NCI-H460 (cell line): ENCODE measurements at places on chromosomes 5 and 9. TPM values are rescaled to one million over a fixed set of nuclear protein-coding genes. Genes with fewer than 3 reads are reported as not detected.
A peak's percentile ranks its signal among the peaks of the same experiment; 100 is the strongest.

LHX3 gene
- 0.07 TPM in 1 of 2 replicates, not detected in the other for total RNA-seq

SLC45A2 gene
- total RNA-seq, result not detected in 2 replicates

ACTBL2 gene
- not detected in 2 replicates for total RNA-seq

DNA sequence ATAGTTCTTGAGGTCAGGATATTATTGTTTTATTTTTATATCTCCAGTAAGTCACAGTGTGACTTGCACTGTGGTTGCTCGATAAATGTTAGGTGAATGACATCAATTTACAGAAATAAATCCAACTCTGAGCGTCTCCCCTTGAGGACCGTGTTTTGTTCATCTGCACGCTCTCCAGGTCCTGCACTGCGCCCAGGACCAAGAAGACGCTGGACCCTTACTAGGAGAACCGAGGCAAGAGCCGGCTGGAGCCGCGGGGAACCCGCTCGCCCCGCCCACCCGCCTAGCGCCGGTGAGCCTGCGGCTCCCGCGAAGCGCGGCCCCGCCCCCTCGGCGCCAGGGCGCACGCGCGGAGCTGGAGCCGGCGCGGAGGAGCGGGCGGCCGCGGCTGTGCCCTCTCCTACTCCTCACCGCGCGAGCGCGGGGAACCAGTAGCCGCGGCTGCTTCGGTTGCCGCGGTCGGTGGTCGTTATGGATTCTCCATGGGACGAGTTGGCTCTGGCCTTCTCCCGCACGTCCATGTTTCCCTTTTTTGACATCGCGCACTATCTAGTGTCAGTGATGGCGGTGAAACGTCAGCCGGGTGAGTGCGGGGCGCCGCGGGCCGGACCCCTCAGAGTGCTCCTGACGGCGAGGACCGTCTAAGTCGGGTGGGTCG, at the start of gene TMEM38B:
Gene TMEM38B (plus strand): TSS at position 352 of the 658 bp plus-strand sequence. CDS start 120 bp downstream, at position 472.
- DNase-seq, result peak; percentile 69

GRCh38 chr9:137759117-137759516, 118.5 kb upstream of the CACNA1B start:
- no peak for DNase-seq

GRCh38 chr5:115816226-115817081, at the start of gene CDO1:
Gene CDO1 (minus strand): TSS chr5:115816659. CDS start chr5:115816397, 262 bp downstream.
- no peak for DNase-seq

GRCh38 chr5:143304836-143305475, 98.5 kb downstream of the NR3C1 start:
- DNase-seq, result no peak

GRCh38 chr9:94017939-94018531, 62.9 kb upstream of the BARX1 start:
- no peak for DNase-seq

- DNase-seq, result no peak
Observed at GRCh38 chr9:127061411-127061810, 61.0 kb downstream of the ANGPTL2 start.

GRCh38 chr5:86546044-86546443, 71.7 kb upstream of the COX7C start:
- no peak for DNase-seq

- no peak for DNase-seq
Observed at GRCh38 chr9:33331377-33331891, 41.1 kb downstream of the NFX1 start.
